Progenitor cell of endocrine pancreas (in vitro differentiated cells): ENCODE measurements at places on chromosomes 7 and 10. TPM values are rescaled to one million over a fixed set of nuclear protein-coding genes. Genes with fewer than 3 reads are reported as not detected.

DNA sequence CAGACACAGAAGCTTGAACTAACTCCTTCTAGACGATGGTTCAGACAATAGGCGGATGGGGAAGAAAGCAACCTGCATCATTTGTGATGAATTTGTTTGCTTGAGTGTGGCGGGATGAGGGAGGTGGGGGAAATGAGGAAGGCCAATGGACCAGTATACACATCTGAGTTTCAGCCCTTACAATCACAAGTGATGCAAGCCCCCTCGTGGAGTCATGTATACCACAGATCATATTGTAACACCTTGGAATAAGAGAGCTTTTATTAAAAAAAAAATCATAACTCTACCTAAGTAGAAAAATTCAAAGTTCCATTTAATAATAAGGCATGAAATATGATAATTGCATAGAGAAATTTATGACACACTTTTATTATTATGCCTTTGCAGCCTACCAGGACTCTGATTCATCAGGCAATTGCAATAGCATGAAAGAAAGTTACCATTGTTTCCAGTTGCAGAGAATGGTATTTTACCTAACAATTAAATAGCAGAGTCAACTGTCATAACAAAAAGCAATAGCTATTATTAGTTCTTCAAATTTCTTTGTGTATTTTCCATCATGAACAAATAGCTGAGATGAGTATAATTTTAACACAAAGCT lies 230.2 kb upstream of the AKR1E2 start:
- H3K36me3 ChIP-seq = no peaks in the 10 kb centered on the region
- no peaks in the 10 kb centered on the region for H3K27me3 ChIP-seq
- no peak overlapping the region for H3K27ac ChIP-seq
- H3K4me3 ChIP-seq = no peak overlapping the region
- H3K4me1 ChIP-seq = no peaks in the 10 kb centered on the region

- H3K4me1 ChIP-seq = peaks cover 34% of the 10 kb centered on the region
- peaks cover 21% of the 10 kb centered on the region for H3K27me3 ChIP-seq
- no peaks in the 10 kb centered on the region for H3K36me3 ChIP-seq
Measured at GRCh38 chr10:78749200-78749599, 319.6 kb upstream of the ZMIZ1 start.

DNA sequence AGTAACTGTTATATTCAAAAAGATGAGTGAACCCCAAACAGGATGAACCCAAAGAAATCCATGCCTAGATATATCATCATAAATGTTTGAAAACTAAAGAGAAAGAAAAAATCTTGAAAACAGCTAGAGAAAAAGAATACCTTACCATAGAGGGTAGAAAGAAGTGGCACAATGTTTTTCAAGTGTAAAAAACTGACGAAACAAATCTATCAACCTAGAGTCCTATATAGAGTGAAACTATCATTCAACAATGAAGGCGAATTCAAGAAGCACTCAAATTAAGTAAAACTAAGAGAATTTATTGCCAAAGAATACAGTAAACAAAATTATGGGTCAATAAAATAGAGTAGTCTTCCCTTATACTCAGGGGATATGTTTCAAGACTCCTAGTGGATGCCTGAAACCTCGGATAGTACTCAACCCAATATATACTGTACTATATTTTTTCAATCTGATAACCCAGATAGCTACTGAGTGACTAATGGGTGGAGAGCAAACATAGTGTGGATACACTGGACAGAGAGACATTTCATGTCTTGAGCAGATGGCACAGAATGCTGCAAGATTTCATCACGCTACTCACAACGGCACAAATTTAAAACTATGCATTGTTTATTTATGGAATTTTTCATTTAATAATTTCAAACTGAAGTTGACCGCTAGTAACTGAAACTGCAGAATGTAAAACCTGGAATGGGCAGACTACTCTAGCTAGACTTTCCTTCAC lies 52.6 kb upstream of the TMEM106B start:
- H3K4me3 ChIP-seq = no peak overlapping the region
- DNase-seq = no peak
- no peaks in the 10 kb centered on the region for H3K36me3 ChIP-seq
- H3K27ac ChIP-seq = no peak overlapping the region

- H3K36me3 ChIP-seq = no peaks in the 10 kb centered on the region
- H3K4me3 ChIP-seq = no peak overlapping the region
- no peak for DNase-seq
- H3K4me1 ChIP-seq = peaks cover 47% of the 10 kb centered on the region
Measured at GRCh38 chr7:69757528-69757927, 159.3 kb downstream of the AUTS2 start.

GRCh38 chr10:95728526-95728925 lies 27.4 kb upstream of the ENTPD1 start:
- no peak overlapping the region for H3K27ac ChIP-seq
- no peaks in the 10 kb centered on the region for H3K36me3 ChIP-seq
- H3K27me3 ChIP-seq = no peaks in the 10 kb centered on the region
- no peaks in the 10 kb centered on the region for H3K4me1 ChIP-seq

USP6NL gene
- 37.3 and 39.2 TPM in 2 replicates for total RNA-seq

ANXA8L1 gene
- not detected in 2 replicates for total RNA-seq

- no peak overlapping the region for H3K27ac ChIP-seq
- H3K36me3 ChIP-seq = no peaks in the 10 kb centered on the region
- no peak overlapping the region for H3K4me3 ChIP-seq
- H3K27me3 ChIP-seq = peaks cover 16% of the 10 kb centered on the region
- no peak for DNase-seq
Measured at GRCh38 chr10:104396581-104396980, 42.9 kb downstream of the CFAP58 start.

SPDYE2B gene
- total RNA-seq = not detected in 2 replicates
